ENCODE measurements at places on chromosomes 3 and 15. TPM values are rescaled to one million over a fixed set of nuclear protein-coding genes. Genes with fewer than 3 reads are reported as not detected.

FBXL2 gene
- 29.2 TPM for polyA plus RNA-seq

DNA sequence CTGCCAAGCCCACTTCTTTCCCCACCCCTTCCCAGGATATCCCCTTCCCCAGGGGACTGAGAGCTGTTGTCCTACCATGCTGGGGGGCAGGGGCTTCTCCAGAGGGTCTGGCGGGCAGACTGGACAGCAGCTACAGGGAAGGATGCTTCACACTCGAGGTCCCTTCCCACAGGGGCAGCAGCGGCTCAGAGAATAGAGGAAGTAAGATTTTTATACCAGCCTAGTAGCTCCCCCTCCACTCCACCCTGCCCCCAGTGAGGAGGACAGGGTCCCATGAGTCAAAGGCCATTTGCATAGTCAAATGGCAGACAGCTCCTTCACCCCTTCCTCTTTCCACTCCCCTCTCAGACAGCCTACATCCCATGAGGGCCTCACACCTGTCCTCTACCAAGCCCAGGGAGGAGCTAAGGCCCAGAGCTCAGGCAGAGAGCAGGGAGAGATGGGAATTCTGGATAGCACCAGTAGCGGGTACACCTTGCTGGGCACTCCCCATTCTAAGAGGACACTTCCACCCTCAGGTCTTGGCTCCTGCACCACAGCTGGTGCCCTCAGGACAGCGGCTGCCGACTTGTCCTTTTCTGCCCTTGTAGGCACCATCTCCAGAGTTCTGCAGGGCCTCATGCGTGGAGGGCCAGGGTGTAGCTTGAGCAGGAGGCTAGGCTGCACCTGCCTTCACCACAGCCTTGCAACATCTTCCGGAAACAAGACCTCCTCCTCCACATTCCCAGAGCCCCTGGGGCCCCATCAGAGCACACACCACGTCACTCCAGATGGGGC lies at the start of gene TLR9:
Gene TLR9, minus strand, starts transcription at position 194 of the 777 bp plus-strand sequence. Its CDS starts 116 bp downstream, at position 78.
- no peak for DNase-seq

- DNase-seq, result no peak
Observed at GRCh38 chr3:4741404-4742307, 237.6 kb upstream of the BHLHE40 start.

GRCh38 chr15:46580487-46580886 lies 945.7 kb downstream of the SQOR start:
- DNase-seq, result no peak

DNA sequence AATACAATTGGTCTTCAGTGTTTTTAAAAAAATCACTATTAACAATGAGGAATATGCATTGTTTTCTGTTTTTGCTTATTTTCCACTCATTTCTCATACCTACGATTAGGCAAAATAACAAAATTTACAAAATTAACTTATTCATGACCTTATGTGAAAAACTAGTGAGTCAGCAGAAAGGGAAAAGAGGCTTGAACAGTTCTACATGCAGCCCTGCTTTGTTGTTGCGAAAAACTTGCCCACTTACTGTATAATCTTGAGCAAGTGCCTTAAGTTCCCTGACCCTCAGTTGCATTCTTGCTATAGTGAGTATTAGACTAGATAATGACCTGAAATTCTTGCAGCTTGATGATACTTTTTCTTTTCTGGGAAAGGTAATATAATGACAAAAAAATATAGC lies 551.1 kb upstream of the BCHE start:
- no peak for DNase-seq

- DNase-seq, result no peak
Observed at GRCh38 chr15:85839643-85840042, 44.9 kb upstream of the KLHL25 start.

Data from right renal cortex interstitium (tissue), 3 donors.